ENCODE measurements at places on chromosomes 2 and 18.

GRCh38 chr2:235836491-235836911, 331.7 kb downstream of the GBX2 start:
- DNase-seq = no peak

DNA sequence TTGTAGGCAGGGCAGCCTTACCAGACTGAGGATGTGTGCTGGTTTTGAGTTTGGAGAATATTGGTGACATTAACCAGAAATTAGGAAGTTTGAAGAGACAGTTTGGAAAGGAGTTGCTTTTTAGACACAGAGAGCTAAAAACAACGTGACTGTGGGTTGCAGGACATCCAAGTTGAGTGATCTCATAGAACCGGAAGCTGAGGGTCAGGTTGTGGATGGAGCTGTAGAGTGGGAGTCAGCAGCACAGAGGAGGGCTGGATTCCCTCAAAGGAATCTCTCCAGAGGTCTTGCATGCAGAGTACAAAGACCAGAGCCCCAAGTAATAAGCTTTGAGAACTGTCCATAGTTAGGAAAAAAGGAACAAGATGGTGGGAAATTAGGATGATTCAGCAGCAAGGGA, 9.3 kb downstream of the MAPRE3 start:
- DNase-seq = no peak

DNA sequence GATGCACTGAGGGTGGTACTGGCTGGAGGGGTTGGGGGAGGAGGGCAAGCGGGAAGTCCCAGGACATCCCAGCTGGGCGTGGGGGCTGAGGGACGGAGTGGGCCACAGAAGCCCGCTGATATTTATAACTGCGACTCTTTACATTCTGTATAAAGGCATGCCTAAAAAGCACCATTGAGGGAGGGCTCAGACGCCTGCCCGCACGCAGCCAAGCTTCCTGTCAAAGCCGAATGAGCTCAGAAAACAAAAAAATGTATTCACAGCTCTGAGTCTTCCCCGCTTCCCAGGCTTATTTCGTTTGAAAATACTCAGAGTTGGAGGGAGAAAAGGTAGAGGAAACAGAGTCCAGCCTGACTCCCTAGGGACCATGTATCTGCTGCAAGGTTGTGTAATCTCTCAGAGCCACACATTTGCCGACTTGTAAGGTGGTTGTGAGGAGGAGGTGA, 170.1 kb upstream of the HAAO start:
- DNase-seq = no peak

GRCh38 chr18:5040476-5040875, 156.6 kb downstream of the AKAIN1 start:
- no peak for DNase-seq

GRCh38 chr18:35804377-35804776, 168.1 kb upstream of the RMP24 start:
- no peak for DNase-seq

DNA sequence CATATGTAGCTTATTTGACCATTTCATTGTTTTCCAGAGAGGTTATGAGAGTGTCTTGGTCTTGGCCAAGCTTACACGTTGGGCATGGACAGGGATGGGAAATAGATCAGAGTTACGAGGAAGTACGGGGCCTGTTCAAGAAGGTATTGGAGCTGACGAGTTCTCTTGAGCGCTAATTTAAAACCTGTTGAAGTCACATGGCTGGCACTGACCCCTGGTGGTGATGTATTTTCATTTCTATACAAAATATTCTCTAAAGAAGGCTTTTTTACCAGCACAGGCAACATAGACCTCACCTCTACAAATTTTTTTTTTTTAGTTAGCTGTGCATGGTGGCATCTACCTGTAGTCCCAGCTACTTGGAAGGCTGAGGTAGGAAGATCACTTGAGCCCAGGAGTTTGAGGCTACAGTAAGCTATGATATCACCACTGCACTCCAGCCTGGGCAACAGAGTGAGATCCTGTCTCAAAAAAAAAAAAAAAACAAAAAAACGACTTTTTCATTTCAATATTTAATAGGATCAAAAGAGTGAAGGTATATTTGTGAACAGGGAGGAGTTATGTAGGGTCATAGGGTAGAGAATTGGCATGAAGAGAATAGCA, 19.6 kb downstream of the UGP2 start:
- no peak for DNase-seq

DNA sequence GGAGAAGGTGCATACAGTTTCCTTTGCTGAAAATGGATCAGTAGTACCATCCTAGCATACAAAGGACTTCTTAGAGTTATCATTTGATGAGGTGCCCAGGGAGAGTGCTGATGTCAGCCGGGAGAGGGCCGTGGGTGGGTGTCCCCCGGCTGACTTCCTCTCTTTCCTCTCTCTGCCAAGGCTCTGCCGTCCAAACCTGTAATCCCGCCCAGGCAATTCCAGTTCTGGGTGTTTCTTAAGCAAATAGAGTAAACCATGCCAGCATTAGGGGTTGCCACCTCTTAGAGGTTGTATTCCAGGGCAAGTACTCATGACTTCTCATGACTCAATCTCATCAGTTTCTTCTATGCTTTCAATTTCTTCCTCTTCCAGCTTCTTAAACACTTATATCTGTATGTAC, 117.2 kb downstream of the GATA6 start:
- no peak for DNase-seq

Data from GM12892 (cell line).